ENCODE measurements at places on chromosomes 6 and 20. TPM values are rescaled to one million over a fixed set of nuclear protein-coding genes. Genes with fewer than 3 reads are reported as not detected.

The SLA2 gene
- not detected for total RNA-seq

The CLPSL2 gene
- total RNA-seq: not detected

The NHLRC1 gene
- 2.7 TPM for total RNA-seq

The LHFPL5 gene
- total RNA-seq: not detected

The SRMS gene
- not detected for total RNA-seq

The CCN5 gene
- total RNA-seq: 1.5 TPM

The DZANK1 gene
- total RNA-seq: 1.5 TPM

The PCSK2 gene
- not detected for total RNA-seq

The REM1 gene
- total RNA-seq: not detected

The GPSM3 gene
- total RNA-seq: 0.87 TPM

The ANKRD6 gene
- 2.0 TPM for total RNA-seq

The KCNK17 gene
- total RNA-seq: not detected

The GSTA2 gene
- not detected for total RNA-seq

The PCK1 gene
- total RNA-seq: not detected

The FRMD1 gene
- total RNA-seq: under 0.01 TPM

The MYCT1 gene
- total RNA-seq: under 0.01 TPM

The MTCH1 gene
- 238 TPM for total RNA-seq

The CLDN20 gene
- total RNA-seq: not detected

The CALHM4 gene
- total RNA-seq: not detected

The CCN6 gene
- not detected for total RNA-seq

The PACSIN1 gene
- total RNA-seq: not detected

The ULBP2 gene
- 2.6 TPM for total RNA-seq

The LGSN gene
- total RNA-seq: not detected

The ARMC12 gene
- total RNA-seq: 0.22 TPM

The HSPA1L gene
- 0.89 TPM for total RNA-seq

The MCM8 gene
- total RNA-seq: 9.4 TPM

The MOG gene
- not detected for total RNA-seq

The PRPH2 gene
- total RNA-seq: 1.8 TPM

The PSMB1 gene
- total RNA-seq: 409 TPM

The GPLD1 gene
- 0.87 TPM for total RNA-seq

The PTPRA gene
- total RNA-seq: 25.3 TPM

The RBM24 gene
- 7.0 TPM for total RNA-seq

The GMPR gene
- total RNA-seq: 8.1 TPM

The TCP11 gene
- total RNA-seq: 0.25 TPM

The PRDM13 gene
- total RNA-seq: under 0.01 TPM

The PNPLA1 gene
- not detected for total RNA-seq

The SYCP2 gene
- total RNA-seq: 0.89 TPM

The PROKR2 gene
- not detected for total RNA-seq

The KIFC1 gene
- 15.0 TPM for total RNA-seq

The TTI1 gene
- 18.2 TPM for total RNA-seq

The SNRPB2 gene
- 42.7 TPM for total RNA-seq

The PBOV1 gene
- not detected for total RNA-seq

The LY6G6F gene
- total RNA-seq: not detected

The SLC22A16 gene
- total RNA-seq: not detected

The HLA-E gene
- 211 TPM for total RNA-seq

The FERMT1 gene
- total RNA-seq: 5.2 TPM

The CYB5R4 gene
- total RNA-seq: 4.5 TPM

The FLRT3 gene
- 5.6 TPM for total RNA-seq

The DCBLD1 gene
- total RNA-seq: 81.0 TPM

The CCHCR1 gene
- total RNA-seq: 36.6 TPM

Data from uterine smooth muscle cell (primary cell).